ENCODE measurements at places on chromosomes 1 and 21.

- DNase-seq, result no peak
Observed at GRCh38 chr1:119430486-119430885, 15.5 kb downstream of the HSD3B2 start.

- no peak for DNase-seq
Observed at GRCh38 chr1:22886211-22886610, 86.5 kb downstream of the LACTBL1 start.

- no peak for DNase-seq
Observed at GRCh38 chr1:14106126-14106525, 406.1 kb downstream of the PRDM2 start.

GRCh38 chr1:212470059-212470458, 37.3 kb downstream of the NENF start:
- no peak for DNase-seq

GRCh38 chr1:11175461-11175860, 13.7 kb upstream of the ANGPTL7 start:
- no peak for DNase-seq

DNA sequence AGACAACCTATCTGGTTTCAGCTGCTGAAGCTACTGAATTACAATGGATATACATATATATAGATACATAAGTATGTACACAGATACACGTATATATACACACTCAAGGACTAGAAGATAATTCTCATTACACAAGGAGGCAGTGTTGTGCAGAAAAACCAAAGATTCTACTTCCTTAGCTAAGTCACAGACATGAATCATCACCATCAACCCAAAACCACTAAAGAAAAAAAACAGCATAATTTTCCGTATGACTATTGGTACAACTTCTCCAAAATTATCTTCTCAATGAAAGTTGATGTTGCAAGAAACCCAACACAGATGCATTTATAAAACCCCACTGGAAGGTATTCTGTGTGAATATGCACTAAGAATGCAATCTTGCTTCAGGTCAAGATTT, 36.8 kb upstream of the RPF1 start:
- no peak for DNase-seq

DNA sequence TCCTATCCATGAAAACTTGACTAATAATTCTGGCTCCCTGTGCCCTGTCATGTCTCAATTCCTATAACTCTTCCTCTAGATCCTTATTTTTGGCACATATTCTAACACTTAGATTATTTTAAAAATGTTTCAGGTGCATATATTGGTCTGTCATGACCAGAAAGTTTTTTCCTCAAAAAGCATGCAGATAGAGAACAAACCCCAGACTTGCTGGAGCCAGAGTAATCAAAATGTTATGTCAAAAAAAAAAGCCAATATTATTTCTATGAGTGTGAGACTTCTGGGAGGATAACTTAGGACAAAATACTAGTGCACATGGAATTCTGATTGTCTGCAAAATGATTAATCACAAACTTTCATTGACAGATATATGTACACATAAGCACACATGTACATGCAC, 135.1 kb upstream of the MROH9 start:
- DNase-seq, result no peak

- no peak for DNase-seq
Observed at GRCh38 chr1:165468253-165468652, 23.3 kb upstream of the RXRG start.

DNA sequence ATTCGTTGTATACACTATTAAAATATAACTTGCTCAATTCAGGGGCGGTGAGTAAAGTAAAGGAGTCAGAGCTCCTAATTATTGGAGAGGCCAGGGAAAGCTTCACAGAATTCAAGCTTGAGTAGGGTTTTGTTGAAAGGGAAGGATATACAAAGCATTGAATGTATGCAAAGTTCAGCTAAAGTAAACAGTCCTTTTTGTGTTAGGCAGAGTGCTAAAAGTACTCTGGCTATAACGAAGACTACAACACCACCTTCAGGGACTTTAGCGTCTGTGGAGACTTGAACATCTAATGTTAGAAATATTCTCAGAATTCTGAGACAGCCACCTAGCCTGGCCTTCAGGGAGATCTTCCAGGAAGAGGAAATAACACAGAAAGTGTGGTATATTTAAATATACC, 1.1 kb downstream of the FALEC start:
- no peak for DNase-seq

DNA sequence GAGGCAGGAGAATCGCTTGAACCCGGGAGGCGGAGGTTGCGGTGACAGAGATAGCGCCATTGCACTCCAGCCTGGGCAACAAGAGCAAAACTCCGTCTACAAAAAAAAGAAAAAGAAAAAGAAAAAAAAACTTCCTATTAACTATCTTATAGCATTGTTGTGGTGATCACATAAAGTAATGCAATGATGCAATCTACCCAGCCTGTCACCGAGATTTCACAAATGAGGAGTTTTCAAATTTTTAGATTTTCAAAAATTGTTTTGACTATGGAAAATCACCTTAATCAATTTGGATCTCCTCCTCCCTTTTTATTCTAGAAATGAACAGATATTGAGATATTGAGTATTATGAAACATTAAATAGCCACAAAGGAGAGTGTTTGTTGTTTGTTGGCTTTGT, 8.0 kb downstream of the FMO5 start:
- no peak for DNase-seq

DNA sequence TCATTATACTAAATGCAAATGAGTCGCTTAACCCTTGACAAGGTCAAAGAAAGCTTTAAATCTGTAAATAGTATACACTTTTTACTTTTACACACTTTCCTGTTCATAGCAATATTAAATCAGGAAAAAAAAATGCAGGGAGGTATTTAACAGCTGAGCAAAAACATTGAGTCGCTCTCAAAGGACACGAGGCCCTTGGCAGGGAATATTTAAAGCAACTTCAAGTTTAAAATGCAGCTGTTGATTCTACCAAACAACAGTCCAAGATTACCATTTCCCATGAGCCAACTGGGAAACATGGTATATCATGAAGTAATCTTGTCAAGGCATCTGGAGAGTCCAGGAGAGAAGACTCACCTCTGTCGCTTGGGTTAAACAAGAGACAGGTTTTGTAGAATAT, 62.7 kb downstream of the CAPN2 start:
- no peak for DNase-seq

DNA sequence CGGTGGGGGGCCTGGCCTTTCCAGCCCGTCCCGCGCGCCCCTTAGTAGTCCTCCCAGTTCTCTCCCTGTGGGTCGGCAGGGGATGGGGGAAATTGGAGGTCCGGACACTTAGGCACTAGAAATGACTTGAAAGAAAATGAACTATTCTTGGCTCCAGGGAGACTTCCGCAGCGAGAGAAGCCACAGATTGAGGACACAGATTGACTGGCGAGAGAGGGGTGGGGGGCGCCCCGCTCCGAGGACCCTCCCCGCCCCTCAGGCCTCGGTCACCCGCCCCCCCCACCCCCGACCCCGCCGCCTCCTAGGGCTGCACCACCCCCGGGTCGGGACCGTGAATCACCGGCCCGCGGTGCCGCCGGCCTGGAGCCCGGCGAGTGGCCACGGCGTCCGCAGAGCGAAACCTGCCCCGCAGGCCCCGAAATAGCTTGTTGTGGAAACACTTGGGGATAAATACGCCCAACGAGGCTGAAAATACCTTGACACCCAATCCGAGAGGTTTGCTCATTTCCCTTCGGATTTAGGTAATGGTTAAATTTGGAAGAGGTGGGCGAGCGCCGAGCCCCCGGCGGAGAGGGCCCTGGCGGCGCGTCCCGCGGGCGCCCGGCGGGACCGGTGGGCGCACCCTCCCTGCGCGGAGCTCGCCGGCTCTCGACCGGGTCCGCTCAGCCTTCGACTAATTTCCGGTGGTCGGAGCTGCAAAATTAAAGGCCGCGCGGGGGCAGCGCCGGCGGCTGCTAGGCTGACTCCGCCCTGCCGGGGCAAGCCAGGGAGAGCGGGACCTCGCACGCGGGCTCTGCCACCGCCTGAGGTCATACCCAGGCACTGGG, at the start of gene GFI1:
GFI1 (minus strand) TSS at position 675 of the 827 bp plus-strand sequence. CDS start 3,438 bp downstream, outside the sequence.
- peak; percentile 63 for DNase-seq

- no peak for DNase-seq
Observed at GRCh38 chr1:160206421-160207117, 1.4 kb downstream of the PEA15 start.

- DNase-seq, result no peak
Observed at GRCh38 chr1:115059316-115059715, 29.7 kb downstream of the TSHB start.

DNA sequence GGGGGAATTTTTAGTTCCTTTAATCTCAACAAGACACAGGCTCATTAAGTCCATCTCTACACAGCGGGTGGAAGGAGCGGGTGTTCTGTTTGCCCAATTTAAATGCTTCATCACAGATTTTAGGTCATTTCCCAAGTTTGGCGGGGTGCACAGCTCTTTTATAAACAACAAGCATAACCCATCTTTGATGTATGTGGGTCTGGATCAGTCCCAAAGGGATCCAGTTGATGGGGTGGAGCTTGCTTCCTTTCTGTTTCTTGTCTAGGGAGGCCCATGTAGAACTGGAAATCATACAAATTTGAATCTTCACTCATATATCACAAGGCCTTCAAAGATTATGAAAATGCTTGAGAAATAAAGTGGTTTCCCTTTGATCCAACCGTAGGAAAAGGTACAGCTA, 140.5 kb upstream of the C8B start:
- no peak for DNase-seq

GRCh38 chr1:229452956-229453801, 19.3 kb upstream of the ACTA1 start:
- DNase-seq, result no peak

DNA sequence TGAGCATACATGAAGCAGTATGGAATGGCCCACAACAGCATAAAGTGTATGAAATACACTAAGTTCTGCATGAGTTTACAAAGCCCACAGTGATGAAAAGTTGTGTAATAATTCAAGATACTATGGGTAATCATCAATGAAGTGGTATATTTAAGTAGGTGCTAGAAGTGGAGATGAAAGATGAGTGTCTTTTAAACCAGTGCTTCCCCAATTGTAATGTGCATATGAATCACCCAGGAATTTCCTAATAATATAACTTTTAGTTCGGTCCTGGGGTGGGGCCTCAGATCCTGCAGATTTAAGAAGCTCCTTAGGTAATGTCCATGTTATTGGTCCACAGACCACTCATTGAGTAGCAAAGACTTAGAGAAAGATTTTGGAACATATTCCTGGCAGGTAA, 184.9 kb downstream of the DUSP10 start:
- DNase-seq, result no peak

- DNase-seq, result no peak
Observed at GRCh38 chr1:247829656-247830055, 5.7 kb upstream of the OR14A16 start.

DNA sequence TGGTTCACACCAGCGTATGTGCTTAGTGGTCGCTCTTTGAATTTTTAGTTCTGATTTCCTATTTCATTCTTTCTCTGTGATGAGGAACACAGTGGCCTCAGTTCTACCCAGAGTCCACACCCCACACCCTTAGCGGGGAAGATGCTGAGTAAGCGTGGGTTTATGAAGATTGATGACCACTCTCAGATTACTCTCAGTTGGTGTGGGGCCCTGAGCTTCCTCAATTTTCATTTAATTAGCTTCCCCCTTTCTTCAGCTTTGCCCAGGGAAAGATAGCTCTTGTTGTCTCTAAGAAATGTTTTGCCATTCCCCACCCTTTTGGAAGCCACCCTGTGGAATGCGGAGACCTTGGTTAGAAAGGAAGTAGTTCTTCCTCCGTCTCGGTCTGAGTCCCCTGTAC, 299.9 kb upstream of the PROX1 start:
- no peak for DNase-seq

DNA sequence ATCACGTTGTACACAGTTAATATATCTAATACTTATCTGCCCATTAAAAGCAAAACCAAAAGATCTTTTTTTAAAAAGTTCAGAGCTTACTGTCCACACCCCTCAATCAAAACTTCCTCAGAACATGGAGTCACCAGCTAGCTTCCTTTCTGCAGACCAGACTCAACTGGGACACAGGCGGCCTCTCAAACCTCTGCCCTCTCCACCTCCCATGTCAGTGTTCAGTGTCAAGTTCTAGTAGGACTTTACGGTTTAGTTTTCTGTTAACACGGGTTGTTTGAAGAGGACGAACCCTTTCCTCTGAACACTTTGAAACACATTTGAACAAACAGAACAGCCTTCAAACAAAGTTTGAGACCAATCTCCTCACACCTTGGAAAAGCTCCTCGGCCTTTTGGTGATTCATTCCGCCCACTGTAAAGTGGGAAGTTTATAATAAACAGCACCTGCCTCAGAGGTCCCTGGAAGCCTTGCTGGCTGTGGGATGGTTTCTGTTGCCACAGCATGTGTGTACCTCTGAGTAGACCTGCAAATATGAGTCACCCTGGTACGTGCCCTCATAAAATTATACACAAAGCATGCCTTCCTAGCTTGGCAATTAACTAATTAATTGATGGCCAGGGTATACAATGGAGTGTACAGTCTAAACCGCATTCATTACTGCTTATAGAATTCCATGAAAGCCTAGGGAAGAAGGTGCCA, 48.4 kb upstream of the SIPA1L2 start:
- no peak for DNase-seq

DNA sequence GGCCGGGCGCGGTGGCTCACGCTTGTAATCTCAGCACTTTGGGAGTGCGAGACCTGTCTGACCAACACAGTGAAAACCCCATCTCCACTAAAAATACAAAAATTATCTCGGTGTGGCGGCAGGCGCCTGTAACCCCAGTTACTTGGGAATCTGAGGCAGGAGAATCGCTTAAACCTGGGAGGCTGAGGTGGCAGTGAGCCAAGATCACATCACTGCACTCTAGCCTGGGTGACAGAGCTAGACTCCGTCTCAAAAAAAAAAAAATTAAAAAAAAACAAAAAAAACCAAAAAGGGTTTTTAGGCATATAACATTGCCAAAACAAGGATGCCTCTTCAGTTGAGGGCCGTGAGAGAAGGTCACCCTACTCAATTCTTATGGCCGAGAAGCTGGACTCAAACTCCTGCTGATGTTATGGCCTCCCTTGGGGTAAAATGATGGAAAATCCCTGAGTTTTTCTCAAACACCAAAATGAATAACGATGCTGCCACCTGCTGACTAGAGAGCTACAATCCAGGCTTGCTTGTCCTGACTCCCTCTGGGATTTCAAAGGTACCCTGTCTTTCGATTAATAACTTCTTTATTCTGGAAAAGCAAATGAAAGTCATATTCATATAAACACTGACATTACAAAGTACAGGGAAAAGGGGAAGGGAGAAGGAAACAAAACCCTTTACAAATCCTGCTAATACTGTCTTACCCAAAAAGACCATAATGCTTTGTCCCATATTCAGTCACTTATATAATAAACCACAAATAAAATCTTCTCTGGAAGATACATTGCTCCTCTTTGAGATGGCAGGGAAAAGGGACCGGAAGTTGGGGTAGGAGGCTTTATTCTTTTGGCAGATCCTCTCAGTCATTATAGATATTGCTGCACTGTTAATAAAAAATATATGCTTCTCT, 10.7 kb downstream of the RAB42 start:
- DNase-seq, result peak; percentile 33
